HCEC 1CT (cell line): ENCODE measurements at places on chromosomes 7 and 10.
A peak's percentile ranks its signal among the peaks of the same experiment; 100 is the strongest.

DNA sequence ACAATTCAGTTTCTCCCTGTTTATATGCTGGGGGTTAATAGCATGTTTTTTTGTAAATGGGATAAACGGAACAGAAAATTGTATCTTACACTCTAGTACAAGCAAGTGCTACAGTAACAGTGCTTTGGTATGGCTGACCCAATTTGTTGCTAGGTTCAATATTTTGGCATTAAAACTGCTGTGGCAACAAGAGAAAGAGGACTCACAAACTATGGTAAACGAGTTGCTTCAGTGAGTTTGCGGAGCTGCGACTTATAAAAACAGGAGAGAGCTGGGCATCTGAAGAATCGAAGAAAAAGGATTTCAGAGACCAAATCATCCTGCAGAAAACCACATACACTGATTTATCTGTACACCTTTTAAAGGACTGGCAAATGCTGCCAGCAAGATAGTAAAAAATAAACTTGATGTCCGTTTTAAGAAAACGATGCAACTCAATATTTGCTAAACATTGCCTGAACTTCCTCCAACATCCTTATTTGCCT, 2.2 kb downstream of the GLUD1 start:
- DNase-seq: peak; percentile 13

DNA sequence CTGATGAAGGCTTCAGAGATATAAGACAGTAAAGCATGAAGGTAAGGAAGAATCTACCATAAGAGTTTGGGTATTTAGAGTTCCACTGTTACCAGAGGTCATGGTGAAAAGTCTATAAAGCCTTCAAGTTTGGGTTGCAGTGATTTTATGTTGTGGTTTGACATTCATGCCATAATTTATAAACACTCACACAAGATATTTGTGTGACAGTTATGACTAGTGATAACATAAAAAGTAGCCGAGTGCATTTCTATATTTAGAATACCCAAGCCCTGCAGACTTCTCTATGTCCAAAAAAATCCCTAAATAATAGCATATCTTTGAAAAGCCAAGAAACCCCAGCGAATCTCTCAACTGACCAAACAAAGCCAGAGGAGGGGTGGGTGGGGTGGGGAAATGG, 229.9 kb downstream of the CXCL12 start:
- no peak for DNase-seq

GRCh38 chr7:71784180-71784579, 628.0 kb downstream of the CALN1 start:
- DNase-seq: no peak

- DNase-seq: no peak
Observed at GRCh38 chr10:13973742-13974141, 357.0 kb downstream of the FRMD4A start.

DNA sequence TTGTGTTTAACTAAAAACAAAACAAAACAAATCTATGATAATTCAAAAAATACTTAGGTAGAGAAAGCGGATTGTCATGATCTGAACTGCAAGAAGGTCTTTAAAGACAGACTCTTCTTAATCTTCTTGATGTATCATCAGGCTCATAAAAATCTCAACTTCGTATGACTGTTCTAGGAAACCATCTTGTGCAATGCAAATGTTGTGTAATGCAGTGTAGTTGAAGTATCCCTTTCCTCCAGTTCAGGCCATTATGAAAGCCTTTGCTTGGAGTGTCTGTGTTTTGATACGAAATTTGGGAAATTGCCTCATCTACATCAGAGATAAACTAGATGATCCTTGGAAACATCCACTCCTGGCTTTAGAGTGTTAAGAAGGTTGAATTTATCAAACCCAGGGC, 30.9 kb downstream of the CDK1 start:
- peak; percentile 84 for DNase-seq

DNA sequence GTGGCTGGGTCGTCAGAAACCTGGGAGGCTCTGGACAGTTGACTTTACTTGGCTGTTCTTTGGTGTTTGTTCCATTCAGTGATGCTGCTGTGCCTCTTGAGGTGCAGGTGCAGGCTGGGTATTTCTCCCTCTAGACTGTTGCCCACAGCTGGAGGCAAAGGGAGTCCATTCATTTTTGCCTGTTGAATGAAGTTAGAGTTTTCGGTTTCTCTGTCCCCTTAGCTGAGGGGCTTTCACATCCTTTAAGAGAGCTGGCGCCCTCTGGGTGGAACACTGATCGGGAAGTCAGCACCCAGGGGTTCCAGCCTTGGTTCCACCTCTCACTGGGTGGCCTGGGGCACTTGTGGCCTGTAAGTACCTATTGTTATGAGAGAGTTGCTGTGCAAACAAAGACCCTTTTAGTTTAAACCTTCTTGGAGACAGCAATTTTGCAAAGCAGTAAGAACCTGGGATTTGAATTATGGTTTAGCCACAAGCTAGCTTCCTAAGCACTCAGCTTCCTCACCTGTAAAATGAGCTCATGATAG, 67.2 kb downstream of the GRK5 start:
- DNase-seq: no peak

DNA sequence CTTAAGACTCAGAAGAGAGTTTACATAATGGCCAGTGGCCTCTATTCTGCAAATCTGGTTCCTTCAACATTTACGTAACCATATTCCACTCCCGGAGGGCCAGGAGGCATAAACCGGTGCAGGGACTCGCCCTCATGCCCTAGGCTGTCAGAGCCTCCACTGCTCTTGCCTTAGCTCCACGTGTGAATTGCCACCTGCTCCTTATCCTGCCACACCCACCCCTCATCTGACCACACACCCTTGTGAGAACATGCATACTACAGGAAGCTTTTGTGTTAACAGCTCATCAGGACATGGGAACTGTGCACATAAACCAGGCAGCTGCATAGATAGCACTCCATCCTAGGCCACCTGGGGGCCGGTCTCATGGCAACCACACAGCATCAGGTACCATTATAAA, 146.7 kb upstream of the PFKP start:
- no peak for DNase-seq

DNA sequence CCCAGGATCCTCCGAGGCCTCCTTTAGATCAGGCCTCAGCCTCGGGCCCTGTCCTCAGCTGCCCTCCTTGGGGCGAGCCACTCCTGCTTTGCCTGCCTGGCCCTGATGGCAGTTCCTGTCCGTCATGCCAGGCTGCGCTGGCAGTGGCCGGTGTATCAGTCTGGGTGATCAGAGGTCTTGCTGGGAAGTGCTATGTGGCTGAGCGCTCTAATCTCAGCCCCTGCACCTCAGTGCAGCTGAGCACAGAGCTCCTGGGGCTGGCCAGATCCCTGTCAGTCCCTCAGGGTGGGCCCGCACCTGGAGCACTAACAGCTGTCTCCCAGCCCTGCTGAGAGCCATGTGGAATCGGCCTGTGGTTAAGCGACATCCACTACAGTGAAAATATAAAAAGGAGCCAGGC, 14.8 kb upstream of the CFAP46 start:
- DNase-seq: no peak

DNA sequence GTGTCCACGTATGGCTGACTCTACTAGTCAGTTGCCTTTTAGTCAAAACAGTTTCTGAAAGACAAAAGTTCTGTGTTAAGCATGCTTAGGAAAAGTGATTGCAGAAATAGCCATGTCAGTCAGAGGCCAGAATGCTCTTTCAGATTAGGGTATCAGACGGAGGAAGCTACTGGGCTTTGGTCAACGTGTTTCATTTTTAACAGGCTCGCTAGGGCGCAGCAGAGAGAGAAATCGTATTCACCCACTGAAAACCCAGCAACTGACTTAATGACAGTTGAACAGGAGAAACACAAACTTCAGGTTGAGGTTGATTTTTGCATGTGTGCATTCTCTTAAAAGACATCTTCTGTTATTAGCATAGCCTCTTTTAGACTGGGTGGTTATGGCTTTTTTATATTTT, 322.6 kb upstream of the KIAA1217 start:
- DNase-seq: no peak

GRCh38 chr10:88033385-88033784, 170.0 kb downstream of the PTEN start:
- no peak for DNase-seq

DNA sequence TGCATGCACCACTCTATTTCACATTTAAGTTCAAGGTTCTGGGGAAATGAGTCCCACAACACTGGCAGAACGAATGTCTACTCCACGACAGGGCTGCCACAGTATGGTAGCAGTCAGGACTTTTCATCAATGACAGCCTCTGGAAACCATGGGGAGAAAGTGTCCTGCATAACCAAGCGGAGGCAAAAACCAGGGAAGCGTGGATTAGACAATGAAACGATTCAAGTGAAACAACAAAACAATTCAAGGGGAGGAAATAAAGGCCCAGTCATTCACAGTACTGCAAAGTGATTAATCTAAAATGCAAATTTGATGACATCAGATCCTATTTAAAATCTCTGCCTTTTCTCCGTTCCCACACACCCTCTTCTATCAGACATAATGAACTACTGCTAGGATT, 168.2 kb downstream of the DPY19L1 start:
- DNase-seq: no peak

DNA sequence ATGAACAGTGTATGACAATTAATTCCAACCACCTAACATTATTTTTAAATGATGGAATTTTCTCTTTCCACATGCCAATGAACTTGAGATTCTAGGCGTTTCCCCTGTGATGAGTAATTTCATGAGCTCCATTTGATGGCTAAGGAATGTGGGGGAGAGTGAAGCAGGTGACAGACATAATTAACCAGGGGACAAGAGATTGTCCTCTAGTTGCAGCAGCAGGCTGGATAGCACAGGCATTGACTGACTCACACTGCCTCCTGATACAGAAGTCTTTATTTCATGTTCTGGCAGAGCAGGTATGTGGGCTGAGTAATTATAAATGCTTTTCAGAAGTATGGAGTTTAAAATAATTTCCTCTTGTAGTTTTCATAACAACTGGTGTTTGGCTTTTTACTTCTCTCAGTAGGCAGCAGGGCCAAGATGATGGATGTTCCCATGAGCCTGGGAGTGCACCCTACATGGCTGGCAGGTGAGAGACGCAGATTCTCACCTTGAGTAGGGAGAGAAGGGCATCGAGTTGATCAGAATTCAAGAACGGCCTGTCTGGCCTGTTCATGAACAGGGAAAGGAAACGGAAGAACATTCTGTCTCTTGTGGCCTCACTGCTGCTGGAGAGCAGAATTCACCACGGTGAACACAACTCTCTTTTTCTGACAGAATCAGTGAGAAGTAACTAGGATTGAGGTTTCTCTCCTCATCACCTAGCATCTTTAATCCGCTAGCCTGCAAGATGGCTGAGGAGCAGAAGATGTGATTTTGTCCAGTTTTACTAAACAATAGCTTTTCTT, 118.8 kb downstream of the AOAH start:
- DNase-seq: no peak

- DNase-seq: no peak
Observed at GRCh38 chr10:28797904-28798371, 120.6 kb downstream of the BAMBI start.

- DNase-seq: no peak
Observed at GRCh38 chr10:97781618-97782331, 10.0 kb upstream of the SFRP5 start.

- DNase-seq: no peak
Observed at GRCh38 chr7:154781369-154782303, 221.3 kb downstream of the PAXIP1 start.

- no peak for DNase-seq
Observed at GRCh38 chr10:7407368-7408290, 3.2 kb downstream of the SFMBT2 start.

GRCh38 chr10:75941223-75941801, 509.9 kb downstream of the LRMDA start:
- no peak for DNase-seq

DNA sequence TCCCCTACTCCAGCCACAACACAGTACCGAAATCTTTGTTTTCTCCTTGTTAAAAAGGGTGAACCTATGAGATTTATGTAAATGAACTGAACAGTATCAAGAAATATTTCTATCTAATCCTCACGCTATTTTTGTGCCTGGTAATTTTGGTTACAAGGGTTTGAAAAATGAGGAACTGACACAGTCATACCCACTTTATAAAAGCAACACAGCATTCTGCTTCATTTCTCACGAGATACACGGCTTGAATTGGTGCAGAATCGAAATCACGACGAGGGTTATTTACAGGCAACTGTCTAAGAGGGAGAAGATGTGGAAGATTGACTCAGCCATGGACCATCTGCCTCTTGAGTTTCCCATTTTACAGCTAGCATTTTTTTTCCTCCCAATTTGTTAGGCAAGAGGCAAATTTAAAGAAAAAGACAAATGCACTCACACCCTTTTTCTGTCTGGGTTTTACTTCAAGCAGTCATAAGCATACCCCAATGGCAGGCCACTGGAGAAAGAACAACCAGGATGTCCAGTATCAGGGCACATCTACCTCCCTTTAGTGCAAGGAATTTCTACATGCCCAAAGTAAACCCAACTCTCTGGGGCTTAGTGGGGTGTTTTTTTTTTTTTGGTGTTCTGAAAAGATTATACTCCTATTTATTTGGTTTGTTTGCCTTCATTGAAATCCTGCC, 108.1 kb downstream of the ITGB8 start:
- no peak for DNase-seq

- no peak for DNase-seq
Observed at GRCh38 chr10:130037169-130037661, 73.1 kb upstream of the EBF3 start.

GRCh38 chr10:75140246-75140645, 28.8 kb downstream of the SAMD8 start:
- no peak for DNase-seq

DNA sequence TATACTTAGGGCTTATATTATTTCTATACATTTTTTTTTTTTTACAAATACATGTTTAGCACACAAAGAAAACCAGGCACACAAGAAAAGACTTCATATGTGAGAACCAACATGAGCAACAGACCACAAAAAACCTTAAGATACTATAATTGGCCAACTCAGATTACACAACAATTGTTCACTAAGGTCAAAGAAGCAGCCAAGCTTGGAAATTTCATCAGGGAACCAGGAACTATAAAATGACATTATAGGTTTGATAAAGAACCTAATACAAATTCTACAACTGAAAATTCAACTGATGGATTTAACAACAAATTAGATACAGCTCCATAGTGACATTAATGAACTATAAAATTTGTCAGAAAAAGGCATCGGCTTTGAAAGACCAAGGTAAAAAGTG, 4.4 kb upstream of the LUC7L2 start:
- peak; percentile 47 for DNase-seq

- DNase-seq: no peak
Observed at GRCh38 chr7:11950281-11950680, 118.3 kb upstream of the THSD7A start.

GRCh38 chr10:62842983-62843382, 26.8 kb upstream of the EGR2 start:
- no peak for DNase-seq

DNA sequence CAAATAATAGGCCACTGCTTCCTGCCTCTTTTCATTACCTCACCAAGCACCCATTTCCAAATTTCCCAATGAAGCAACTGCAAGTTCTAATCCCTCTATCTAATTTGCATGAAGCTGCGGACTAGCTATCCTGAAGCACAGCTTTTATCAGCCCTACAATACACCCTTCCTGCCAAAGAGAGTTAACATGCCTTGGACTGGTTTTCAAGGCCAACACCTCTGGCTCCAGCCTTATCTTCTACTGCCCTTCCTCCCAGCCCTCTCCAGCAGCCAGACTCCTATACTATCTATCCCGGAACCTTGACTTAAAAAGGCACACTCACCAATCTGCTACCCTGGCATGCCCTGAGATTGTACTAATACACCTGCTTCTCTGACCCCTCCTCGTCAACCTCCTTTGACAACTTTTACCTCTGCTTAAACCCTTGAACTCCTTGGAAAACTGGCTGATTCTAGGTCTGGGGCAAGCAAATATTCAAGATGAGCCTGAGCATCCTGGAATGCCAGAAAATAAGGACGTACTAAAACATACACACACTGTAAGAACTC, 73.4 kb downstream of the SGMS1 start:
- no peak for DNase-seq

- DNase-seq: peak; percentile 92
Observed at GRCh38 chr10:101817337-101818118, 716 bp downstream of the OGA start.
